ENCODE measurements at places on chromosomes 7 and 10.

- no peak for DNase-seq
These were observed 21.9 kb downstream of the TNKS2 start for GRCh38 chr10:91820144-91820543.

GRCh38 chr10:56679578-56679977 lies 318.5 kb upstream of the ZWINT start:
- DNase-seq, result no peak

DNA sequence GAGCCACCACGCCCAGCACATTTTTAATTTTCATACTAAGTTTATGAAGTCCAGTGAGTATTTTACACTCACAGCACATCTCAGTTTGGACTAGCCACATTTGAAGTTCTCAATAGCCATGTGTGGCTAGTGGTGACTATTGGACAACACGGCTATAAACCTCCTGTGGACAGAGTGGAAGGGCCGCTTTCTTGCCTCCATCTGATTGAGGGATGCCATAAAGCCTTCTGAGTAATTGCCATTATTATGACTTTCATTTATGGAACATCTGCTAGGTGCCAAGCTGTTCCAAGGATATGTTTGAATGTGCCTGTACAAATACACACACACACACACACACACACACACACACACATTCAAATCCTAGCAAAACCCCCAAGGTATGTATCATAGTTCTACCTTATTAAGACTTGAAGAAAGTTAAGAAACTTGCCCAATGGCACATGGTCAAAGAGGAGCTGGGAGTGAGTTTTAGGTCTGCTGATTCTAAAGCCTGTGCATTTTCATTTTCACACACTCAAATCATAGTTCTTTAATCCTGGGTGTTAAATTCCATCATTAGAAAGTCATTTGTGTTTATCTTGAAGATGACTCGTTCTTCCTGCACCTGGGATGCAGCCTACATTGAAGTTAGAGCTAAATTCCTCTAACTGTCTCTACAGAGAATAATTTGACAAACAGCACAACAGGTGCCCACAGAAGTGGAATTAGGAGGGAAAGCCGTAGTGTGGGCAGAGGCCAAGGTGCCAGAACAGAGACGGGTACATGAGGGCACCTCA lies 143.3 kb downstream of the PKD1L1 start:
- DNase-seq, result peak; percentile 46

DNA sequence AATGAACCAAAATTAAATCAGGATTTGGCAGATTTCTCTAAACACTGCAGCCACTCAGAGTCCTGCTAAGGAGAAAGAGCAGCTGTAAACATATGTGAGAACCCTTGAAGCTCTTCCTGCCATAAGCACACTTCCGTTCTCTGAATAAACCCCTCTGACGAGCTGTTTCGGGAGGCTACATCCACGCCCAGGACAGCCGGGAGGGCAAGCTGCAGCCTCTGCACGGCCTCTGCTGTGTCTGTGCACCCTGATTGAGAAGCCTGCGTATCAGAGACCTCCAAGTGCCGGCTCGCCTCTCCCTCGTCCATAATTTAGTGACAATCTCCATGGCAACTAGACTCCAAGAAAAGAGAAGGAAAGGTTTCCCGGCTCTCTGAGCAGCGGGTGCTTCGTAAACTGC lies 114.4 kb downstream of the PTPRN2 start:
- DNase-seq, result no peak

DNA sequence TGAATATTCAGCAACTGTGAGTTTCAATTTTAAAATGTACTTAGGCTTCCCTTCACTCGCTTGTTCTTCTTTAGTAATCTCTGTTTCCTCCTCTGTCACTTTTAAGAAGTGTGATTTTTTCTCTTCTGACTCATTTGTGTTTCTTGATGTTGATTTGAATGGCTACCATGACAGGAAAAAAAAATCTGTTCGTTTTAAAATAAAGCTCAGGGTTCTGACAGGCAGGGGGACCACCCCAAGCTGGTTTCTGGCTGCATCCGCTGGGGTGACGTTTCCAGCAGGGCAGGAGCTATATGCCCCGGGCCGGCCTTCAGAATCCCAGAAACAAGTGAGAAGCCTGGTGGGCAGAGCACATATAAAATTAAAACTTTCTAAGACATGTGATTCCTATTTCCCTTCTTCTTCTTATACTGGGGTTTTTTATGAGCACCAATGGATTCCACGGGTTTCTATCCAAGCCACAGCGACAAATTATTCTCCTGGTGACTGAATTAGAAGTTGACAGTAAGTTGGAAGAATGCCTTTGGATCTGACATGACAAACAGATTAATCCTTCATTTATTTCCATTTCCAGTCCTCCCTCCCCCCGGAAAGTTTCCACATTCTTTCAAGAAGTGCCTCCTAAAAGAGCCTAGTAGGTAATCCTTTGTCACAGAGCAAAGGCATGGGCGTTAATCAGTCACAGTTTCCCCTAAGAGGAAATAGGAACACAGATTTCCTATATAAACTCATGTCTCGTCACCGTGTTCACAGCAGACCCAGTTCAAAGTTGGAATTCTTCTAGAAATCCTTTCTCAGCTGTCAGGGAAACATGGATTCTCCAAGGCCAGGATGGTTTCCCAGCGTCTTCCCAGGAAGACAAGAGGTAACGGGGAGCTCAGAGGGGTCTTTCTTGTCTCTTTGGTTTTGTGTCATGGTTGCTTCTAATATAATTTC lies 79.9 kb downstream of the PTPRE start:
- DNase-seq, result no peak

- no peak for DNase-seq
These were observed 215.6 kb downstream of the TAX1BP1 start for GRCh38 chr7:27955596-27955995.

DNA sequence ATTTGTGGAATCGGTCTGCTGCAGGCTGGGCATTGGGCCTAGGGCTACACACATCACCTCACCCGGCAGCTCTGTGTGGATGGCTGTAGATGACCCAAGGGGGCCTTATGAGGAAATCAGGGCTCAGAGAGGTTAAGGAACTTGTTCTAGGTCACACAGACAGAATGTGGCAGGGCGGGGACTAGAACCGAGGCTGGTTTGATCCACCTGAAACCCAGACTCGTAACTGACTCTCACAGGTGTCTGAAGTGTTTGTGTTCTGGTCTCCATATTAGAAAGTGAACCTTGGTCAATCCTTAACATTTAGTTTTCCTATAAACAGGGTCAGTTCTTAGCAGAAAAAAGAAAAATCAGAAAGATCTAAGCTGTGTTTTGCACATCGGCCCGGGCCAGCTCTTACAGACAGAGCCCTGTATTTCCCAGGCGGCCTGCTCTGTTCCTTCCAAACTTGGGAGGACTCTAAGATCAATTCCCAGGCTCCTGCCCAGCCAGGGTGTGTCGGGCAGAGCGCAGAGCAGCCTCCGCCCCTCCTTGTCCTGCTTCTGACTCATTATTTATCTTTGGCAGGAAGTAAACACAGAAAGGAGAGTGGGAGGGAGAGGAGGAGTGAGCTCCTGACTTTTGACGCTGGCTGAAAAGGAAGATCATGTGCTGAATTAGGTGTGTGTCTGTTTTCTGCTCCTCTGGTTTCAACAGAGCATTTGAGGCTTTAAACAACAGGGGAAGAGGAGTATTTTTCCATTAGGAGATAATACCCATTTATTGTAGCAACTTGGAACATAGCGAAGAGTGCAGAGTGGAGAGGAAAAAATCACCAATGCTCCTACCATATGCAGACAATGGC lies 74.1 kb downstream of the TACC2 start:
- DNase-seq, result no peak

DNA sequence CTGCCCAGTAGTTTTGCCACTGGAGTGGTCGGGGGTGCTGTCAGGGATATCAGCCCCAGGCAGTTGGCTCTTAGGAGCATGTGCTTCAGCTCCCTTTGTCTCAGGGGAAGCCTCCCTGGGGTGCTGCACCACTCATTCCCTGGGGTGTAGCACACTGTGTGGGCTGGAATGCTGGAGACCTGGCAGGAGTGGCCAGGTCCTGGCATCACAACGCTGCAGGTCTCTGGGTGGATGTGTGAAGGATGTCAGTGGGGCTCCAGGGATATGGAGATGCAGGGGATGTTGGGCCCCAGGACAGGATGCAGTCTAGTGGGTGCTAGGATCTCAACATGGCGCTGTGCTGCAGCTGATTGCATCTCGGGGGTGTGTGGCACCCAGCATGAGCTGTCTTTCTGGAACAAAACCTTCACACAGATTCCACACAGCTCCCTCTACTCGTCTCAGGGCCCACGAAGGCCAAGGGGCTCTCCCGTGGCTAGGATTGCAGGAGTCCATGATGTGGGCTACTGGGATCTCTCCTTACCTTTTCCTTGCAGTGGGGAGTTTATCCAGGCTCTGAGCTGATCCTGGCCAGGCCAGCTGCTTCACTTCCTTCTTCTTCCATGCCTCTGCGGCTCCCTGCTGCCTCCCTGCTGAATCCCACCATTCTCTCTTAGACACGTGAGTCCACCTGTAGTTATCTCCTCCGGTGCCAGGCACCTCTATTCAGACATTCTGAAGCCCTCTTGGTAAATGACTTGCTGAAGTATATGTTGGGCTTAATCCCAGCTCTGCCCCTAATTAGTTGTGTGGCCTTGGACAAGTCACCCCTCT lies 295.1 kb downstream of the RPS24 start:
- no peak for DNase-seq

GRCh38 chr10:62815381-62816075 lies 638 bp downstream of the EGR2 start:
- no peak for DNase-seq

GRCh38 chr7:46972205-46972604 lies 609.7 kb downstream of the TNS3 start:
- DNase-seq, result no peak

All from NCI-H1694 treated with DMSO at 0.1 percent for 48 hours (cell line).